ENCODE measurements at places on chromosomes 12 and 14.

- peak; percentile 22 for DNase-seq
Measured at GRCh38 chr14:98101323-98101722, 1170.7 kb downstream of the BCL11B start.

DNA sequence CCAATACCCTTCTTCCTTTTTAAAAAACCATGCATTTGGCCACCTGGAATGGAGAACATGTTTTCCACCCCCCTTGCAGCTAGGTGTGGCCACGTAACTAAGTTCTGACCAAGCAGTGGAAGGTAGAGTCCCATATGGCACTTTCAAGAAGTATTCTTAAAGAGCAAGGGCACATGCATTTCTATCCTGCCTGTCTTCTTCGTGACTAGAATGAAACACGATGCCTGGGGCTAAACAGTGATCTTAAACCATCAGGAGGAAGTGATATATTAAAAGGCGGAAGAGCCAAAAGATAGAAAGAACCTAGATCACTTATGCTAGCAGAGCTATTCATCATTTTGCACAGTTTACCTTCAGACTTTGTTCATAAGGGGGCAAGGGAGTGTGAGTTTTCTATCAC, 16.0 kb upstream of the DDX11 start:
- DNase-seq = no peak

DNA sequence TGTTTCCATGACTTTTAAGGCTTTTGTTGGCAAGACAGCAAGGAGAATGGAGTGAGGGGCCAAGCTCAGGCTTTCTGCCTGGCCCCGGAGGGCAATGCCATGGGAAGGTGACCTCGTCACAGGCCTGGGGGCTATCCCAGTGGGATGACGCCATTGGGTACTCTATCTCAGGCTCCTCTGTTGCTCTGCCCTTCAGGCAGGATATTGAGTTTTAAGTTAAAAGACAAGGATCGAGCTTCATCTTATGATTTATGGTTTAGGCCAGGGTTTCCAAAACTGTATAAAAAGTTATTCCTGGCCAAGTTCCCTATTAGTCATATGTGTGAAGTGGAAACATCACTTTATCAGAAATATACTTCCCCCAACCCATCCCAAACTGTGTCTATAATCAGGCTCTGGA, 127.7 kb downstream of the ZFP36L1 start:
- no peak for DNase-seq

DNA sequence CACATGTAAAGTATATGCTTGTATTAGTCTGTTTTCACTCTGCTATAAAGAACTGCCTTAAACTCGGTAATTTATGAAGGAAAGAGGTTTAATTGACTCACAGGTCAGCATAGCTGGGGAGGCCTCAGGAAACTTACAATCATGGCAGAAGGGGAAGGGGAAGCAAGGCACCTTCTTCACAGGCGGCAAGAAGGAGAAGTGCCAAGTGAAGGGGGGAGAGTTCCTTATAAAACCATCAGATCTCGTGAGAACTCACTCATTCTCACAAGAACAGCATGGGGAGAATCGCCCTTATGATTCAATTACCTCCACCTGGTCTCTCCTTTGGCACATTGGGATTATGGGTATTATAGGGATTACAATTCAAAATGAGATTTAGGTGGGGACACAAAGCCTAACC, 229.5 kb upstream of the PLXNC1 start:
- DNase-seq = no peak

- DNase-seq = no peak
Measured at GRCh38 chr12:95208678-95209077, 8.6 kb downstream of the FGD6 start.

DNA sequence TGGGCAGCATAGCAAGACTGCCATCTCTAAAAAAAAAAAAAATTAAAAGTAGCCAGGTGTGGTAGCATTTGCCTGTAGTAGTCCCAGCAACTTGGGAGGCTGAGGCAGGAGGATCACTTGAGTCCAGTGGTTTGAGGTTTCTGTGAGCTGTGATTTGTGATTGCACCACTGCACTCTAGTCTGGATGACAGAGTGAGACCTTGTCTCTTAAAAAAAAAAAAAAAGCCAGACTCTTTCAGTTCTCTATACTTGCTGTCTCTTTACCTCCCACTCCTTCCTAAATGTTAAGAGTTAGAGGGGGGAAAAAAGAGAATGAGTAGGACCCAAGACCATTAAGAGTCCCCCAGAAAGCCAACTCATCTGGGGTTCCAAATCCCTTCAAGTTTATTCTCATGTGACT, 17.8 kb downstream of the EIF2S1 start:
- no peak for DNase-seq
